ENCODE measurements at places on chromosomes 5 and 9.

DNA sequence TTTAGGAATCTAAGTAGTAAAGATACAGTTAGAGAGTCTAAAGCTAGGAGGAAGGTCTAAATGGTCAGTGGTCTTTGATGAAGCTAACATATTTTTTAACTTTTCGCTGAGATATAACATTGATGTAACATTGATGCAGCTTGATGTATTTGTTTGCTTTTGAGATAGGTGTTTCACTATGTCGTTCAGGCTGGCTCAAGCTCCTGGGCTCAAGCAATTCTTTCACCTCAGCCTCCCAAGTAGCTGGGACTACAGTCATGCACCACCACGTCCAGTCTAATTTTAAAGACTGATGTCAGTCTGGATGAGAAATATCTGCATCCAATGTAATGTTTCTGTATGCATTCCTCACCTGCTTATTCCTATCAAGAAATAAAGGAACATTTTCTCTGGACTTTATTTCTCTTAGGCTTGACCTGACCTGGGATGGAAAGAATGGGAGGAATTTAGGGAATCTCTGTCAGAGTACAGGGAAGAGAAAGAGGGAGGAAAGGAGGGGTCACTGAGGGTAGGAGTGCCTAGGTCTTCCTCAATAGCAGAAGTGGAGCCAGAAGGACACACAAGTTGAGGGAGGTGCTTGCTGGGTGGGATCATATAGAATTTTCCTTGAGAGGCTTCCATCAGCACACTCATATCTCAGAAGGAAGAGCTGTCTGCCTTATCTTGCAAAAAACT is 101.5 kb upstream of the GPBP1 start:
- DNase-seq, result no peak

- no peak for DNase-seq
Observed at GRCh38 chr9:115930472-115930871, 223.1 kb upstream of the PAPPA start.

GRCh38 chr5:176185133-176185733 is 53.0 kb upstream of the SIMC1 start:
- no peak for DNase-seq

GRCh38 chr9:73133022-73133651 is 18.5 kb upstream of the ANXA1 start:
- no peak for DNase-seq

Data from HS-27A (cell line).